Hematopoietic multipotent progenitor cell treated with erythropoietin and hydrocortisone succinate and interleukin-3 and kit ligand, for 15 days (in vitro differentiated cells): ENCODE measurements at places on chromosomes 6 and 20.

DNA sequence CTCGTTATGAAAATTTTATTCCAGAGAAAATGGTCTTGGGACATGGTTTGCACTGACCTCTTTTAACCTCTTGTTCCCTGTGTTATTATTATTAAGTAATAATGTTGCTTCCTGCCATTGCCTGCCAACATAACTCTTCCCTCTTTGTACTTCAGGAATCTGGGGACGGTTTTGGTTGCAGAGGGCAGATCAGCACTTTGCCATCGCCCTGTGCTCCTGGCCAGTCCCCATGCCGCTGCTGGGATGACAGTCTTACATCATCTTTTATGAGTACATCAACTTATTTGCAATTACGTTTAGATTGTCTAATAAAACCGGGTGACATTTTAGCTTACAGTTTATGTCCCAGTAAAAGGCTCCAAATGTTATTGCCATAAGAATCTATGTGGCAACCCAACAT lies 157.2 kb downstream of the CDH26 start:
- no peak for DNase-seq

- DNase-seq = no peak
These were observed 109.5 kb downstream of the MYLK4 start for GRCh38 chr6:2641044-2641725.

DNA sequence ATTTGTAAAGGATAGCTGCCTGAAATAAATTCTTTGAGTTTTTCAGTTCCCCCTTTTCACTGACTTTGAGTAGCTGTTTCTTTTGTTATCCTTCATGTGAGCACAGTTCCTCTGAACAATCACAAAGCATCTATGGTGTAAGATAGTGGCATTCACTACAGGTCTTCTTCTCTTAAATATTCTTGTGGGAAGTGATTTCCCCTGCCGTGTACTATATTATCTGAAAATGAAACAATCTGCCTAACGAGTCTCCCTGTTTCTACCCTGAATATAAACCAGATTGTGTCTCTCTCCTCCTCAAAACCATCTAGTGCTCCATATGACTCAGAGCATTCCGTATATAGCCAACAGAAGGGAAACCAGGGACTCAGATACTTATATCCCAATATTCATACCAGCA lies 380.1 kb upstream of the SOX4 start:
- no peak for DNase-seq

DNA sequence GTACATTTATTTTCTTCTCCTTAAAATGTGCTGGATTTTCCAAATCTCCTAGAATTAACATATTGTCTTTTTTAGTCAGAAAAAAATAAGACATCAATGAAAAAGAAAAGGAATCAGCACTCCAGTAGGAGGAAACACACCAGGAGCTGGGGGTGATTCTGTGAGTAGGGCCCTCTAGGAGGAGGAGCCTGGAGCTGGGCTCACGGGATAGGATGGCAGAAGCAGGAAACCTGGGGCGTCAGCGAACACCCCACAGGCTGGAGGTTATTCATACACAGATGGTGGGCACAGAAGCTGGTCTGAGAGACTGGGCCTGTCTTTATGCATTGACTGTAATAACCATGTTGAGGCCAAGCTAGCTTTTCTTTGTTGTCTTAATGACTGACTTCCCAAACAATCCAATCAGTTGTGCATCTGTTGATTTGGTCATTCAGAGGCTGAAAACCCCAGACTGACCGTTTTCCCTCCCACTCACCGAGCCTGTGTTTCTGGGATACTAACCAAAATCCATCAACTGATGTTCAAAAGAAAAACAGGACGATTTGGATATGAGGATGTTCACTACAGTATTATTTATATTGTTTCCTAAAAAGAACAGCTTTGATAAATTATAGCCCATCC lies 53.1 kb downstream of the CPNE5 start:
- no peak for DNase-seq

DNA sequence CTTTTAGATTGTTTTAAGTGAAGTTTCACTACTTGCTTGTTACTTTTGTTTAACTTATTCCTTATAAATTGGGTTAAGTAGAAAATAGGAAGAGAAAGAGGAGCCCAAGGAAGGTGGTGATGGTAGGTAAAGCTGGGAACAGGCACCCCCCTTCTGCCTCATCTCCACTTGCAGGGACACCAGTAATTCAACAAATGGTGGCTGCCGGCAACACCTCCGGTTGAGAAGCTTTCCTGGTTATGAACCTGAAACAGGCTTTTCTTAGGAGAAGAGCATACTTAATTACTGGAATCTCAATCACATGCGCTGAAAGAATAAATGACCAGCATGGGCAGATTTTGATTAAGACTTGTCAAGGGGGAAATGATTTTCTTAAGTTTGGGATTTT lies 158.9 kb upstream of the ZNF217 start:
- no peak for DNase-seq

DNA sequence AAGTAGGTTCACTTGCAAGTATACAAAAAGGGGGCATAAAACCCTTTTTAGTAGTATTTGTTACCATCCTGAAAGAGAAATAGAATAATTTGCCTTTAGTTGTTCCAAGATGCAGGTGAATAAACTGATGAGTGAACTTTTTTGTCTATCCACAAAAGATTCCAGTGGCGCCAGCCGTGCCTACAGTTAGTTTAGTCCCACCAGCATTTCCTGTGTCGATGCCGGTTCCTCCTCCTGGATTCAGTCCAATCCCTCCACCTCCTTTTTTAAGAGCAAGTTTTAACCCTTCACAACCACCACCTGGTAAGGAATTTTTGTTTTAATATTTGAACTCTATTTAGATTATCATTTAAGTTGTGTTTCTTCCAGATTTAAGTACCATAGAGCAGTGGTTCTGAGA lies 90.9 kb downstream of the SCAF8 start:
- DNase-seq = no peak

- no peak for DNase-seq
These were observed 334.5 kb upstream of the NT5E start for GRCh38 chr6:85115376-85115775.

DNA sequence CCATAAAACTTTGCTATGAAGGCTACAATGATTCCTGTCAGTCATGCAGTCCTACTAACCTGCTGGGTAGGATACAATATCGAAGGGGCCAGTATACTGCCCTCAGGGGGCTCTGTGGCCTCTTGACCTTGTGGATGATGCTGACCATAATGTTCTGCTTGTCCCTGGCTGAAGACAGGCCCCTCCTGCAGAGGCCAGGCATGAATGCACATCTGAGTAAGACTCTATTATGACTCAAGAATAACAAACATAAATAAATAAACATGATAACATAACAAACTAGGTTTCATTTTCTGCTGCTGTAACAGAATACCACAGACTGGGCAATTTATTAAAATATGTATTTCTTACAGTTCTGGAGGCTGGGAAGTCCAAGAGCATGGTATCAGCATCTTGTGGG lies 44.0 kb upstream of the POU5F1 start:
- no peak for DNase-seq

DNA sequence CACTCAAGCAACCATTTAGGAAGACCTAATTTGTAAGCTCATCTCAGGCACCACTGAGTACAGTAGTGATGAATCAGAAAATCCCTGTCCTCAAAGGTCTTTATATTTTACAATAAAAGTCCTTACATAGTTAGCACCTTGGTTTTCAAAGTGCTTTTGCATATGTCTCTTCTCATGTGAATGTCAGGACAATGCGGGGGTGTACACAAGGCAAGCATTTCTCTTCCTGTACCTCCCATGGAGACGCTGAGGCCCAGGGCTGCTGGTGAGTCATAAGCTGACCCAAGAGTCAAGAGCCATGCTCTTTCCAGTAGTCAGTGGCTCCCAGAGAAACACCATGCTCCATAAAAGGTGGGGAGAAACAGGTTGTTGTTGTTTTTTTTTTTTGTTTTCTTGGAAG lies 174.0 kb downstream of the GJA10 start:
- no peak for DNase-seq

GRCh38 chr6:75337835-75338580 lies 53.4 kb upstream of the TMEM30A start:
- DNase-seq = no peak

DNA sequence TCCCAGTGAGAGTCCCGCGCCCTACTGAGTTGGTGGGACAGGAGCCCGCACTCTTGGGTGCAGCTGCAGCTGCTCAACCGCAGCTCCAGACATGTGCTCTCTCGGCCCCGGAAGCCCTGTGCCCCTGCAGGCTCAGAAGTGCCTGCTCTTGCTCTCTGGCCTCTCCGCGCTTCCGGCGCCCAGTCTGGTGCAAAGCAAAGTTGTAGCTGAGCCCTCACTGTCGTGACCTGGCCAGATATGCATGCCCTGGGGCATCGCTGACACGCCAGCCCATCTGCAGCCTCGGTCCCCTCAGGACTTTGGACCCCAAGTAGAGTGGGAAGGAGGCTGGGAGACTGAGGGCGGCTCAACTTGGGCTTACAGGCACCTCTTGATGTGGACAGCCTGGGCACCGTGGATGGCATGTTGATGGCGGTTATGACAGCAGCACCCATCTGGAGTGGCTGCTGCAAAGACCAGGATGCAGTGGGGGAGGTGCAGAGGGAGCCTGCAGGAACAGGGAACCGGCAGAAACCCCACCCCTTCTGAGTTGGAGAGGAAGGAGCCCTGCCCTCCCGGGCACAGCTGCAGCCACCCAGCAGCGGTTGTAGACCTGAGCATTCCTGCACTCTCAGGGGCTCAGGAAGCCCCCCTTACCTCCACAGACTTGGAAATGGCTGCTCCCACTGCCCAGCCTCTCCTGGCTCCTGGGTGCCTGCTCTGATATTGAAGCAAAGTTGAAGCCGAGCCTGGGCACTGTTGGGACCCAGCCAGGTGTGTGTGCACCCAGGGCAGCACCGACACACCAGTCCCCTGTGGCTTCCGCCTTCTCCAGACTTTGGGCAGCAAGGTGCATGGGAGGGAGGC lies 462.6 kb downstream of the TBC1D32 start:
- DNase-seq = no peak

- no peak for DNase-seq
These were observed 84.7 kb downstream of the MAP3K4 start for GRCh38 chr6:161076181-161076677.

DNA sequence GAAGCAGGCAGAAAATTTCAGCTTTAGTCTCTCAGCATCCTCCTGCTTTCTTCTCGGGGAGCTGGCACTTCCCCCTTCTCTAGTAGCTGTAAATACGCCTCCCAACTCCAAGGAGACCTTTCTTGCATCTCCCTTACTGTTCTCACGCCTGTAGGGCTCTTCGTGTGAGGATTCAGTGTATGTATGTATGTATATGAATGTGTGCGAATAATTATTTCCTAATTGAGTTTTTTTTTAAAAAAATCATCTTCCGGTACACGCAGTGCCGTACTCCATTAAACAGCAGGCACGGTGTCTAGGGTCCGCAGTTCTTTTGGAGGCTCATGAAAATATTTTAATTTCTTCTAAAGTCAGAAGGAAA lies 85.4 kb downstream of the HFE start:
- DNase-seq = peak; percentile 59

GRCh38 chr6:26152226-26153101 lies 65.2 kb downstream of the HFE start:
- DNase-seq = no peak

DNA sequence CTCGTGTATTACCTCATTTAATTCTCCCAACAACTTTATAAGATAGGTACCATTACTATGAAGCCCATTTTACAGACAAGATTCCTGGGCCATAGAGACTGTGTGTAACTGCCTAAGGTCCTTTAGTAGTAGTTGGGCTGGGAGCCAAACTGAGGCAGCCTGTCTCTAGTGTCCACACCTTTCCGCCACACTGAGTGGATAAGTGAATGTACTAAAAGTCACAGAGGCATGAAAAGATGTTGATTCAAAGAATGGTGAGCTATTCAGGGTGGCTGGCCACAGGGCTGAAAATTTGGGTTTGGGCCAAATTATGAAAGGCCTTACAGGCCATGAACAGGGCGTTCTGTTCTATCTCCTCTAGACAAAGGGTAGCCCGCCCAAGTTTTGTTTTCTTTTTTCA lies 11.0 kb downstream of the CD24 start:
- DNase-seq = no peak

DNA sequence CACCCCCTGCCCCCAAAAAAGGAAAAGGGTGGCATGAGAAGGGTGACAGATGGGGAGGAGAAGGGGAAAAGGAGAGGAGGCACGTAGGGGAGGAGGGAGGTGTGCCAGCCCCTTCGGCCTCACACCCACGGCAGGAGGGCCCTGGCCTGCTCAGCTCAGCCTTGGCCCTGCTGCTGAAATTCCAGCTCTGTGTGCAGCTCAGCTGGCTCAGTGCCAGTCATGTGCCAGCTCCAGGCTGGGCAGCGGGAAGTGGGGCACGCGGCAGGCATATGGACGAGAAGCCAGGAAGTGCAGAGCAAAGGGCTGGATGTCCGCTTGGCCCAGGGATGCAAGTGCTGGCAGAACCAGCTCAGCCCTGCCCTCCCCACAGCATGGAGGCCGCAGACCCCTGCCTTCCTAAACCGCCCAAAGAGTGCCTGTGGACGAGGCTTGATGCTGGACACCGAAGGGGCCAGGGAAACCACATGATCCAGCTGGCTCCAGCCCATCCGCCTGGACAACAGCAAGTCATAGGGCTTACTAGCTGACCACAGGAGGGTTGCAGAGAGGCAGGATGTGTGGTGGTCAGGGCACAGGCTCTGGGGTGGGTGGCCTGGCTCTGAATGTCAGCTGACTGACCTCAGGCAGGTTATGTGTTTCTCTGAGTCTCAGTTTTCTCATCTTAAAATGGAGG lies 60.2 kb downstream of the NOL4L start:
- DNase-seq = no peak
